Germinal center (tissue), 1 donor: ENCODE measurements at places on chromosomes 5 and 9.

GRCh38 chr9:111037708-111038330 is 451 bp downstream of the LPAR1 start:
- DNase-seq = no peak

DNA sequence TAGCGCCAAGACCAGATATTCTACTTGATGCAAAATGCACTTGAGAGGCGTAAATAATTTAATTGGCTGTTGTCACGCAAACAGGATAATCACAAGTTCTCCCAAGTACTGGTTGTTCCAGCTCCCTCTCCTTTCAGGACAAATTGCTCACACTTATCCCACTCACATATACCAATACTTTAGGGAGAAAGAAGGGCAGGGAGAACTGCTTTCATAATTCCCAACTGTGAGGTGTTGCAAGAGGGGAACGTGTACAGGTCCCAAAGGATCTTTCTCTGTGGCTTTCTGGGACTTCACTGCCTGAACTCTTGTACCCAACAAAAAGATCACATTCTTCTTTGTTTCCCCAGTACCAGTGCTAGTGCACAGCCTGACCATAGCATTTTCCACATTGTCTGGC is 21.5 kb upstream of the TGFBI start:
- no peak for DNase-seq

DNA sequence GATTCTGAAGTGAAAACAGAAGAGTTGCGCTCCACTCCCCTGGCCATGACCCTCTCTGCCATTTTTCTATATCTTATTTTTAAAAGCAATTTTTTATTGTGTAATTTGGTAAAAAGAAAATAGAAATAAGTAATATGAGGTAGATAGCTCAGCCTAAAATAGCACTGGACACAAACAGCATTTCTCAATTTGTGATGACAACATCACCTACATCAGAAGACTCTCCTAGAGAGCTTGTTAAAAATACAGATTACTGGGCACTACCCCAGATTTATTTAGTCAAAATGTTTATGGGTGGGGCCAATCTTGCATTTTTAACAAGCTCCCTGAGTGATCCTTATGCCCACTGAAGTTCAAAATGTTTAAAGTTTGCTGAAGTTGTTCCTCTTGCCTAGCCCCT is 40.5 kb upstream of the CCDC112 start:
- DNase-seq = no peak

- no peak for DNase-seq
These were observed 32.9 kb upstream of the FAM120AOS start for GRCh38 chr9:93486268-93486667.

- no peak for DNase-seq
These were observed 38.0 kb upstream of the CCDC152 start for GRCh38 chr5:42718591-42718990.

DNA sequence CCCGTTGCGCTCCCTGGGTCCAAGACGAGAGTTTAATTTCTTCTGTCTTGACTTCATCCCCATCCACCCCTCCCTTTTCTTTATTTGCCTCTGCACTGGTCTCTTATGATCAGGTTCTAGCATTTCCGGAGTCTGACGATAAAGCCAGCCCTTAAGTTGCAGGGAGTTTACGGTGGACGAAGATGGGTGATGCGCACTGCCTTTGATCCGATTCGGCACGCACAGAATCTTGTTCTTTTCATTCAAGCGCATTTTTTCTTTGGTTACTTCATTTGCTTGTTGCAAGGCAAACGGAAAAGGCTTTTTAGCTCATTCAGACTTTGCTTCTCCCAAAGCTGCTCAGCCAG is 488 bp upstream of the MCTP1 start:
- no peak for DNase-seq

DNA sequence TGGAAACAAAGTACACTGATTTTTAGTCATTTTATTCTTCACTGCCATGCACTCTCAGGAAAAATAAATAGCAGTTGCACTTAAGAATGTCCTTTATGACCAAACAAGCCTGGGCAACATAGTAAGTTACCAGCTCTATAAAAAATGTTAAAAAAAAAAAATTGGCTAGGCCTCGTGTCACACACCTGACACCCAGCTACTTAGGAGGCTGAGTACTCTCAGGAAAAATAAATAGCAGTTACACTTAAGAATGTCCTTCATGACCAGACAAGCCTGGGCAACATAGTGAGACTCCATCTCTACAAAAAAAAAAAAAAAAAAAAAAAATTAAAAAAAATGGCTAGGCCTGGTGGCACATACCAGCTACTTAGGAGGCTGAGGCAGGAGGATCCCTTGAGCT is 304.6 kb downstream of the SLCO4C1 start:
- DNase-seq = no peak

DNA sequence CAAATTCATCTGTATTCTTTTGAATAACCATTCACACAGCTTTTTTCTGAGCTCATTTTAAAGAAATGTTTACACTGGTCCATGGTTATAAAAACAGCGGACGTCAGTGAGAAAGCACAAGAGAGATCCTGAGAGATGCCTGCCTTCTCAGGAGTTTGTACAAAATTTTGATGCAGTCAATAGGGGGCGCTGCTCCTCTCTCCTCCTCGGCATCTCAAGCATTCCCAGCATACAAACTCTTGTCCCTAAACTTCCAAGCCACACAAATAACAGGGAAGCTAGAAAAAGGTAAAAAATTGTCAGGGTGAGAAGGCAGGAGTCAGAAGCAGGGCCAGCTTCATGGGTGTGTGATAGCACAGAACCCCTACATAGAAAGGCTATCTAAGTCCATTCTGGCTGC is 11.2 kb upstream of the CCDC152 start:
- no peak for DNase-seq

GRCh38 chr9:70058569-70059116 is 15.0 kb downstream of the MAMDC2 start:
- DNase-seq = no peak

- no peak for DNase-seq
These were observed 27.1 kb upstream of the MTMR12 start for GRCh38 chr5:32339878-32340277.

- DNase-seq = no peak
These were observed 15.2 kb upstream of the DNAJC25 start for GRCh38 chr9:111615928-111616327.

- no peak for DNase-seq
These were observed 878.9 kb upstream of the WWC1 start for GRCh38 chr5:167412556-167412955.

- no peak for DNase-seq
These were observed 18.3 kb upstream of the OBP2B start for GRCh38 chr9:133227242-133227860.

GRCh38 chr5:32315221-32316014 is 2.7 kb upstream of the MTMR12 start:
- no peak for DNase-seq

DNA sequence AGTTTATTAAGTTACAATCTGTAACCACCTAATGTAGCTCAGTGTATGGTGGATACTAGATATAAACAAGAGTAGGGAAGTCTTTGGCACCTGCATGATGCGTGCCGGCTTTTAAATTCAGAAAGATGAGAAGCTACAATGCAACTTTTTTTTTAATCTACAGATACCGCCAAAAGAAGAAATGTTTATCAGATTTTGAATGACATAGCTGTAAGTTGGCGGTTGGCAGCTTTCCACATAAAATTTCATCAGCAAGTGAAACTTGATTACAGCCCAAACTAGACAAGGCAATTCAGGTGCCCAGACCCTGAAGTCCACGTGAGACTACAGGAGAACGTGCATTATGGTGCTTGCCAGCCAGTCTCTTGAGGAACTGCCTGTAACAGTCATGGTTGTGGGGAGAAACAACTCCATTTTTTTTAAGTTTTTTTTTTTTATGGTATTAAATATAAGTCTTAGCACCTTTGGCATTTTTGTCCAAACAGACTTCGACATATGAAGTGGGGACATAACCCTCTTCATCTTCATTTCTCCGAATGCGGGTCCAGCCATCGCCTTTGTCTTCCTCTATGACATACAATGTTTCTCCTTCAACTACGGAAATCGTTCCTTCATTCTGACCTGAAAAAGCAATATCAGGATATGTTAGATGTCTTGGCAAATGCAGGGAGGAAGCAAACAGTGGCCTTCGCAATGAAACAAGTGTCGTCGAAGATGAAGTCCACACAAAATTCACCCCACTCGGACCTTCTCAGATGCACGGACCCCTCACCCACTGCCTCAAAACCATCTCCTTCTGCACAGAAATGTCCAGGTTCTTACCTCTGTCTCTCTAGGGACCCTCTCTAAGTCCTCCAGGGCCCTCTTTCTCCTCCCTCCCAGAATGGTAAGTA is 60.4 kb downstream of the USP20 start:
- no peak for DNase-seq

DNA sequence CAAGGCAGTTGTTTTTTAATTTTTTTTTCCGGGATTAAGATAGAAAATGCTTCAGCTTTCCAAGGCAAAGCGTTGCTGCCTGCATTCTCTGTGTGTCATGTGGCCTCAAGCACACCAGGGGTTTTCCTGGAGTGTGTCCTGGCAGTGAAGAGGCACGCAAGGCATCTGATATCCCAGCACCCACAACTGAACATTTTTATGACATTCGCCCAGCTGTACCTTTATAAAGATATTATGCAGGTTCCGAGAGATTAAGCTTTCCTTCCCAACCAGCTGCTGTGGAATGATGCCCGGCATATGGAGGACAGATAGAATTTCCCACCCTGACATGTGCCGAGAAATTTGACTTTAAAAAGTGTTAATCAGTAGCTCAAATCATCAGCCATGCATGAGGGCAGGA is 205.6 kb downstream of the GADD45G start:
- DNase-seq = no peak

DNA sequence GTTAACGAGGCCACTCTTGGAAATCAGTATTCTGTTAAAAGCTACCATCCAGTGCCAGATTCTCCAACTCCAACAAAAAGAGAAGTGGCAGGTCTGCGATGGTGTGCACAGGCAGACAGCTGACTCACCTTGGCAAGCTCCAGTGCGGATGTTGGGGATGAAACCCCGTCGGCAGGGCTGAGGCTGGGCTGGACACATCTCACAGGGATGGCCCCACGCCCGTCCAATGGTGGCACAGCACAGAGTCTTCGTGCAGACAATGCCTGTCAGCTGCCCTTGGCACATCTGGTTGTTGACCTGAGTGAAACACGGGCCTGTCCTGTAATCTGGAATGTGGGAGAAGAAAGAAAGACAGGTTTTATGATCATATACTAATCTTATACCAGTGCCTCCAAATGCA is 73.4 kb downstream of the FBN2 start:
- no peak for DNase-seq

DNA sequence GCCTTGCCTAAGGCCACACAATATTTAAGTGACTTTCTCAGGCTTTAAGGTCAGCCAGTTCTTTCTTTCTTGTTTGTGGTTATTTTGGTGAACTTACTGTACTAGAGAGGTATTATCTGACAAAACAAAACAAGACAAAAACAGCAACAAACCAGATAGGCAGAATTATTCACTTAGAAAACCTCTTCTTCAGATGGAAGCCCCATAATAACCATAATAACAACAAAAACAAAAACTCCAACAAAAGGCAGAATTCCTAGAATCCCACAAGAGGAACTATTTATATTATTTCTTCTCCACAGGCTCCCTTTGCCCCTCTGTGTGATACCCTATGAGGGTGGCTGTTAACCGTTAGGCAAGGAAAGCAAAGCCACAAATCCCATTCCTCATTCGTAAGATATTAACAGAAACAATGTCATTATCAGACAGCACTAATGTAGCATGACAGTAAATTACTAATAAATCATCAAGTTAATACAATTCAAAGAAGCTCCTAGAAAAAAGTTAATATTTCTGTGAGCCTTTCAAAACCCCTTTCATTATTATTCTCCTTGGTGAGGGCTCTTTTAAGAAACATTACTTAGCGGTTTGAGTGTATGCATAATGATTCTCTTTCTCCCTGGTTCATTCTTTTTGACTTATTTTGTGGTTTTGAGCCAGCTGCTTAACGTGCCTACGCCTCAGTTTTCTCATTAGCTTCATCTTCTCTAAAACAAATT is 274.9 kb downstream of the EFNA5 start:
- no peak for DNase-seq

- no peak for DNase-seq
These were observed 31.2 kb downstream of the NR3C1 start for GRCh38 chr5:143372187-143372829.

- DNase-seq = no peak
These were observed 89.0 kb downstream of the PIK3R1 start for GRCh38 chr5:68304421-68305052.

- no peak for DNase-seq
These were observed 61.0 kb downstream of the PRDM6 start for GRCh38 chr5:123150089-123150488.

GRCh38 chr5:76705574-76705973 is 10.4 kb upstream of the F2R start:
- no peak for DNase-seq

DNA sequence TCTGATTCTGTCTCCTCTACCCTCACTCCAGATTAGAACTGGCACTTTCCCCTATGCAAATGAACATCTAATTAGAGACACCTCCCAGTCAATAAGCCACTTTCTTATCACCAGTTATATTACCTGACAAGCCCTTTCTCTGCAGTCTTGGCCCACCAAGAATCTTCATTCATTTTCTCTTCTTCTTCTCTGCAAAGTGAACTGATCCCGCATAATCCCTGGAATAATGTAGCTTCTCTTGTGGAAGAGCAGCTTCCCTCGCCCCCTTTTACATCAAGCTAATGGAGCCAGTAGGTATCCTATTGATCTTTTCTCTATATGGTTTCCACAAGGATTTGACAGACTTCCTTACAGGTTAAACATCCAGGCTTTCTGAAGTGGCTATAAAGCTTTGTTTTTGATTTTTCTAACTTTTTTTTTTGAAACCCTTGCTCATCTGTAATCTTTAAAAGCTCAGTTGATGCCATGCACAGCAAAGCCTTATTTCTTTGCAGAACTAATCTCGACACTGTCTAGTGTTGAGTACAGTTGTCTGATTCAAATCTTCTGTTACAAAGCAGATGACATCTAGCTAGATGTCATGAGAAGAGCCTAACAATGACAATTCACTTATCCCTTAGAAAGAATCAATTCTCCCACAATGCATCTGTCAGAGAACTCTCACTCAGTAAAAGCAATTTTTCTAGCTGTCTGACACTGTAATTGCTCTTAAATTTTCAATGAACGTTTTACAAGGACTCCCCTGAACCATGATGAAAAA is 281.4 kb downstream of the ISL1 start:
- no peak for DNase-seq

- no peak for DNase-seq
These were observed 298.8 kb downstream of the NR2F1-AS1 start for GRCh38 chr5:93281980-93282772.

DNA sequence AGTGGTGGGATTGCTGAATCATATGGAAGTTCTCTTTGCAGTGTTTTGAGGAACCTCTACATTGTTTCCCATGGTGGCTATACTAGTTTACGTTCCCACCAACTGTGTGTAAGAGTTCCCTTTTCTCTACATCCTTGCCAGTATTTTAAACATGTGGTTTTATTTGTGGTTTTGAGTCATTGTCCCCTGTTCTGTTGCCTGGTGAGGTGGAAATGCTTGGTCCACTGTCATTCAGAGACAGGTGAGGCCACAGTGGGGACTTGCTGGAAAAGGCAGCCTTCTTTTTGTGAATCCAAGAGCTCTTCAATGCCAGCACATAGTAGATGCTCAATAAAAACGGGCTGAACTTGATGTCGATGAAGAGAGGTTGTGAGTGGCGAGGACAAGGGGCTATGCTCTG is 44.2 kb downstream of the SH3PXD2B start:
- no peak for DNase-seq

- no peak for DNase-seq
These were observed 21.1 kb upstream of the CPEB4 start for GRCh38 chr5:173866858-173867679.
